ENCODE measurements at places on chromosomes 2 and 18.

DNA sequence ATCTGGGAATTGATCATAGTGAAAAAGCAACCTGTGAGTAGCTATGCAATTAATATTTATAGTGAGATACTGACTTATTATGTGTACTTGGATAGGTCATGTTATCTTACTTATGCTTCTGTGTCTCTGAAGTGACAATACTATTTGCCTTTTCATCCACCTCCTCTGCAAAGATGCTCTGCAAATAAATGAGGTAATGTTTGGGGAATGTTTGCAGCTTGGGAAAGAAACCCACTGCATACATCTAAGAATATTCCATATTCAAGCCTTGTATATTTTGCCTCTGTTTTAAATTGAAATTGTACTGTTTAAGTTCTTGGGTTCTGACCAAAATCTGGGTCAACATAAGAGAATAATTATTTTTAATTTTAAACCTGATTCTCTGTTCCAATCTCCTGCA lies 217.4 kb upstream of the DTNA start:
- DNase-seq, result peak; percentile 76

DNA sequence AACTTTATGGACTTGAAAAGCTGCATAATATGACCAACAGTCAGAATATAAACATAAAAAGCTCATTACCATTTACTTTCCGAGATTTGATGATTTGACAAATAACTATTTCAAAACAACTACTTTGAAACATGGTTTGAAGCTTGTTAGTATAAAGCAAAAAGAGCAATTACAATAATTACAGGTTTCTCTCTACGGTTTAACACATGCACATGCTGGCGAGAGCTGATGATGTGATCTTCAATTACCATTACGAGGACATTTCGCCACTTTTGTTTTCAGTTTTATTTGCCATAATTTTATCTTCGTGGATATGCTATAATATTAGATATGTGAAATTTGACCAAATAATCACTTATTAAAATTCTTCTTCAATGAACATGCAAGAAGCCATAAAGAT lies 270.1 kb downstream of the TCF4 start:
- peak; percentile 62 for DNase-seq

DNA sequence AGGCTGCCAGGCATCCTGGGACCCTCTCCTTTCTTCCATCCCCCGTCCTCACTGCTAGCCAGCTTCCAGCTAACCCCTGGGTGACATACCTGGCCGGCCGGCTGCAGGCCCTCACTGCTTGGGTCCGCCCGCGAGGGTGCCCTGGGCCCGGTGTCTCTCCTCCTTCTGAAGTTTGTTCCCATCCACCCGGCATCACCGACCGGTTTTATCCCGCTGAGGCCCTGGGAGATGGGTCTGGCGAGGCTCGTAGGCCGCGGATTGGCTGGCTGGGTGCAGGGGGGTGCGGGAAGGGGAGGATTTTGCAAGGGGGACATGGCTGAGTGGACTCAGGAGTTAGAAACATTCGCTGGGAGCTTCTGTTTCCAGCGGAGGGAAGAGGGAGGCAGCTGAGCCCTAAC lies at the start of gene PAX8:
Gene PAX8 (minus strand): TSS at position 180 of the 398 bp plus-strand sequence. CDS start 527 bp downstream, outside the sequence.
- DNase-seq, result no peak

DNA sequence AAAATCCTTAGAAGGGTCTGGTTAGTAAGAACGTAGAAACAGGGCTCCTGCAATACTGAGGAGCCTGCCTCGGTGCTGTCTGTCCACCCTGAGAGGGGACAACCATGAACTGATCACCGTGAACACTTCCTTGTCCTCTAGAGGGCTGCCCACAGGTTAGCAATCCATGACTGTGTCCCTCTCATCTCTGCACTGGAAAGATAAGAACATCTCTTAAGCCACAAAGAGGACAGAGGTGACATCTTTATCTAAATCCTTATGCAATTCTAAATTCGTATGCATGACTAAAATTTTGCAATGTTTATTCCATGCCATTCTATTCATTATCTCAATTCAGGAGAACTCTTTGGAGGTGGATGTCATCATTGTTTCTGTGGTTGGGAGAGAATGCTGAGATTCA lies 12.8 kb downstream of the EFR3B start:
- DNase-seq, result no peak

DNA sequence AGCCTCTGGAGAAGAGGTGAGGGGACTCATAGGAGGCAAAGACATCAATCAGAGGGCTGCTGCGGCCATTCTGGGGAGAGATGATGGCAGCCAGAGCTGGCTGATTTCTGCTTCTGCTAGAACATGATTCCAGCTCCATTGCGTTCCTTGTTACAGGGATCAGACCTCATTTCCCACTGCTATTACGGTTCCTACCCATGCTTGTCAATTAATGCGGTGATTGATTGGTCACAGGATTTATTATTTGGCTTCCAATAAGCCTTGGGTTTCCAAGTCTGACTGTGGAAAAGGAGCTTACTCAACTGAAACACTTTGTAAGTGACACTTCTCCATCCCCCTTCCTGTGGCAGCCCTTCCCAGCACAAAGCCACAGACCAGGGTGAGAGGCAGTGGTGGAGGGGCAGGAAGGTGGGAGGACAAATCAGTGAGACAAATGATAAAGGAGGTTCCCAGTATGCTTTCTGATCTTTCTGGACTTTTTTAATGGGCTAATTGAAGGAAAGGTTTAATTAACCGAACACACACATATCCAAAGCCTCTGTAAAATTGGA lies 26.8 kb upstream of the CTLA4 start:
- no peak for DNase-seq

GRCh38 chr18:56353663-56354260 lies 284.6 kb downstream of the TXNL1 start:
- no peak for DNase-seq

Measured in NCI-H146 (cell line).